ENCODE measurements at places on chromosomes 3 and 15. TPM values are rescaled to one million over a fixed set of nuclear protein-coding genes. Genes with fewer than 3 reads are reported as not detected.

Gene KY
- total RNA-seq = 0.29 TPM

Gene LSMEM2
- total RNA-seq = not detected

Gene RTP3
- not detected for total RNA-seq

Gene ZNF660
- total RNA-seq = 5.9 TPM

Gene POPDC2
- total RNA-seq = 2.7 TPM

Gene SOX2
- total RNA-seq = 0.20 TPM

Gene ANAPC13
- total RNA-seq = 58.1 TPM

Gene TMEM158
- 2.1 TPM for total RNA-seq

Gene KLHL25
- 4.7 TPM for total RNA-seq

Gene VWA5B2
- not detected for total RNA-seq

Gene PARP15
- 9.7 TPM for total RNA-seq

Gene TMEM44
- total RNA-seq = 25.3 TPM

Gene PRR20G
- total RNA-seq = not detected

Gene SMCO1
- not detected for total RNA-seq

Gene ITIH3
- 9.5 TPM for total RNA-seq

Gene PLXND1
- 284 TPM for total RNA-seq

Gene FOXB1
- total RNA-seq = not detected

Measured in upper lobe of right lung (tissue), 1 donor.